ENCODE measurements at places on chromosomes 1 and 21.

DNA sequence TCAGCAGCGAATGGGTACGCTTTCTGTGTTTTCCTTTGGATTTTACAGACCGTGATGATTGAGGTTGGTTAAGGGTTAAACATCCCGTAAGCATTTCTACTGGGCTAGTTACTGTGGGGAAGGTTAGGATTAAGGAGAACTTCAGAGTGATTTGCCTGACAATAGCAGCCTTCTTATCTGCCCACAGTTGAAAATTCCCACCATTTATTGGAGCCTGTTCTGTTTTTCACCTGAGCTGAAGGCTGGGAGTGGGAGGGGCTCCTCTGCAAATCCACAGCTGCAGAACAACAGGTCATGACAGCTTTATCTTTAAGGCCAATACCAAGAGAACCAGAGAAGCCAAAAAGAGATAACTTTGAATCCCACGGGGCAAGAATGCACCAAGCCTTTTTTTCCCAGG, 168.6 kb downstream of the KAZN start:
- DNase-seq: no peak

- no peak for DNase-seq
Measured at GRCh38 chr1:43220905-43221778, 48.6 kb upstream of the TMEM125 start.

GRCh38 chr1:203630697-203631096, 4.1 kb downstream of the ATP2B4 start:
- no peak for DNase-seq

DNA sequence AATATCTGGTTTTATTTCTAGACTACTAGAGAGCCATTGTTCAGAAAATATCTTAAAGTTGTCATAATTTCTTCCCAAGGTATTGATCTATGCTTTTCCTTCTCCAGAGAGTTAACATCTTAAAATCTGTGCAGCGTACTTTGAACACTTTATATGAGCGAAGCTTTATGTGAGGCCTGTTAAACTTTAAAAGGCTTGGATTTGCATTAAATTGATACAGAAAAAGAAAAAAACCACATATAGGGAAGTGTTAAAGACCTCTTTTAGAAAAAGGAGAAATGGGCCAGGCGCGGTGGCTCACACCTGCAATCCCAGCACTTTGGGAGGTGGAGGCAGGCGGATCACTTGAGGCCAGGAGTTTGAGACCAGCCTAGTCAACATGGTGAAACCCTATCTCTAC, 59.2 kb upstream of the MORC3 start:
- DNase-seq: no peak

DNA sequence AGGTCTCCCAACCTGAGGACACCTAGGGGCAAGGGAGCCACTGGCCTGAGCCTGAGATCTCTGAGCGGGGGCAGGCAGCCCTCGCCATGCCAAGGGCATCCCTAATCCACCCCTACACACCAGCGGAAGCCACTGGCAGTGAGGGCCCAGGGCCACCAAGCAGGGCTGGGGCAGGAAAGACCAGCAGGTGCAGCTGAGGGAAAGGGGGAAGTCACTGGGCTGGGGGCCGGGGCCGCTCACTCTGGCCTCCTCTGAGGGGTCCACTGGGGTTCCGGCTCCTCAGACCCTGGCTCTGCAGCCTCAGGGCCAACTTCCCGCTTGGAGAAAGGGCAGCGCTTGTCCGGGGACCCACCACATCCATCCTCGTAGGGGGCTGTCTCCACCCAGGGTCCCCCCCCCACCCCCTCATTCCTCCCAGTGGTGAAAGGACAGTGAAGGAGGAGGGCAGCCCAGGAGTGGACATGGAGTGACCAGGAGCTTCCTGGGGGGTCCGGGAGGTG, 42.5 kb upstream of the ACTRT2 start:
- no peak for DNase-seq
